RKO (cell line): ENCODE measurements at places on chromosomes 1 and 21.

DNA sequence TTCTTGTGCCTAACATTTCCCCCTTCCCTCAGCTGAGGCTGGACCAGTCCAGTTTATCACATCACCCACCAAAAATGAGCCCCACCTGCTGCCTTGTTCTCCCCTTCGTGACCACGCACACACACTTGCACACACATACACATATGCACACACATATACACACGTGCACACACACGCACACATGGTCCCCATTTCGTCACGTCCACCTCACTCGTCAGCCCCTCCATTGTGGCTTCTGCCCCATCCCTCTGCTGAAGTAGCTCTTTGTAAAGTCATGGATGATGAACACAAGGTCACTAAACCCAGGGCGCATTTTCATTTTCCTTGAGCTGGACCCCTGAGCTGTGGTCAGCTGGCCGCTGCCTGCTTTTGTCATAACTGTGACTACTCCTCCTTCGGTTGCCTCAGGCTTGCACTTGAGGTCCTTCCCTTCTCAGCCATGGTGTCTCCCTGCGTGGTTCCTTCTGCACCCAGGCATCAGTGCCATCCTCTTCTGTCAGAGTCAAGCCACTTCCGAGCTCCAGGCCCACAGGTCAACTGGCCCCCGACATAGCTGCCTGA, 93.8 kb downstream of the SYT2 start:
- no peak for DNase-seq

- no peak for DNase-seq
Observed at GRCh38 chr1:158942490-158942889, 11.1 kb downstream of the PYHIN1 start.

DNA sequence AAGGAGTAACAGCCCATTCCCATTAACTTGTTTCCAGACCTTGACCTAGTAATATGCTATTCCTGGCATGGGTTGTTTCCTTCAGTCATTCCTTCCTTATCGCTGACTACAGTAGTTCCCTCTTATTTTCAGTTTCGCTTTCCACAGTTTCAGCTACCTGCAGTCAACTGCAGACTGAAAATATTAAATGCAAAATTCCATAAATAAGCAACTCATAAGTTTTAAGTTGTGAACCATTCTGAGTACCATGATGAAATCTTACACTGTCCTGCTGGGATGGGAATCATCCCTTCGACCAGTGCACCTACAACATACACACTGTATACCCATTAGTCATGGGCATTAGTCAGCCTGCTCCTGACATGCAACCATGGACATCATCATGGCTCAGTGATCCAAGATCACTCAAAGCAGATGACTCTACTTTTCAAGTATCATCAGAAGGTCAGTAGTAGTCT, 66.7 kb downstream of the CCDC30 start:
- peak; percentile 93 for DNase-seq

DNA sequence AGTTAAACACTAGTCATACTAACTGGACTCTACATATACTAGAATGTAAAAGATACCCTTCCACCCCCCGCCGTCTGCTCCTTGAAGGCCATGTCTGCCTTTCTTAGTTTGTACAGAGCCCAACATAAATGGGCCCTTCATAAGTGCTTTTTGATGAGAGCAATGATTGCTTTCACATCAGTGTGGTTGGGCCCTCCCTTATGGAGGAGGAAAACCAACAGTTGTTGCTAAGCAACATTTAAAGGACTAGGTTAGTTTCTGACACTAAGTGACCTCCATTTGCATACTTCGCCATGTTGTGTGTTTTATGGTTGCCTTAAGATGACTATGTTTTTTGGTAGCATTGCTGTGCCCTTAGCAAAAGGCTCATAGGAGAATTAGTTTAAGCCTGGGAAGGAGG, 182.0 kb upstream of the SGIP1 start:
- no peak for DNase-seq

- no peak for DNase-seq
Observed at GRCh38 chr1:41213341-41213740, 28.8 kb downstream of the SCMH1 start.

GRCh38 chr1:179437171-179437570, 71.4 kb downstream of the AXDND1 start:
- DNase-seq = no peak

GRCh38 chr1:37482004-37482785, 7.8 kb downstream of the ZC3H12A start:
- DNase-seq = no peak

- no peak for DNase-seq
Observed at GRCh38 chr1:173342736-173343135, 134.4 kb upstream of the PRDX6 start.

DNA sequence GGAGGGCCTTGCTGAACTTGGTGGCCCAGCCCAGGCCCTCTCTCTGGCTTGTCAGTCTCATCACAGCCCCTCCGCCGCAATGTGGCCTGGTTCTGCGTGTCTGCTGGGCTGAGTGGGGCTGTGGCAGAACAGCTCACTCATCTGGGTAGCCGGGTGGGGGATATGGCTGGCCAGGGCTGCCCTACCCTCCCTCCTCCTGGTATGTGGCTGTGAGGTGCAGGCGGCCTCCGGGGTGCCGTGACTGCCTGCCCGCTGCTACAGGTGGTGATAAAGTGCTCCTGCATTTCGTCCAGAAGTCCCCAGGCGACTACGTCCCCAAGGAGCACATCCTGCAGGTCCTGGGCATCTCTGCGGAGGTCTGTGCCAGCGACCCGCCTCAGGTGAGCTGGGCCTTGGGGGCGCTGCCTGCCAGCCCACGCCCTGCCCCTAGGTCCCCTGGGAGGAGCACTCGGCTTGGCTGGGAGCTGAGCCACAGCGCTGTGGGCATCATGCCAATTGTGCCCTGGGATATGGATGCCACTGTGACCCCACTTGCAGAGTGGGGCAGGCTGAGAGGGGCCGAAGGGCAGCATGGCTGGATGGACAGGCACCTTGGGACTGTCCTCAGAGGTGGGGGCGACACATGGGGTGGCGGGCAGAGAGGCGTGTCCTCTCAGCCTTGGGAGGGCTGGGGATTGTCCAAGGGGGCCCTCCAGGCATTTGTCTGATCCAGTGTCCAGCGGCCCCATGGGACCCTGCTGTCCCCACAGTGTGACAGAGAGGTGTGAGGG, 2.3 kb downstream of the PRXL2B start:
- DNase-seq = no peak

DNA sequence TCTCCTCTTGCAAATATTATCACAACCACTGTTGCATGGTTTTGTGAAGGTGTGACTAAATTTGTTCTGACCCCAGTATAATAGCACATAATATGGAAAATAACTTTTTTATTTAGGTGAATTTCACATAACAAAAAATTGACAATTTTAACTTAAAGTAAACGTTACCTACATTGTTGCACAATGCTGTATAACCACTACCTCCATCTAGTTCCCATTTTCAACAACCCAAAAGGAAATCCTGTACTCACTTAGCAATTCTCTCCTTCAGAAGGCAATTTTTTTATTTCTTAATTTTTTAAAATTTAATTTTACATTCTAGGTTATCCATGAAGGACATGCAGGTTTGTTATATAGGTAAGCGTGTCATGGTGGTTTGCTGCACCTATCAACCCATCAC, 95.2 kb downstream of the KCNJ6 start:
- DNase-seq = no peak

GRCh38 chr1:157955857-157956256, 37.6 kb upstream of the KIRREL1 start:
- no peak for DNase-seq

DNA sequence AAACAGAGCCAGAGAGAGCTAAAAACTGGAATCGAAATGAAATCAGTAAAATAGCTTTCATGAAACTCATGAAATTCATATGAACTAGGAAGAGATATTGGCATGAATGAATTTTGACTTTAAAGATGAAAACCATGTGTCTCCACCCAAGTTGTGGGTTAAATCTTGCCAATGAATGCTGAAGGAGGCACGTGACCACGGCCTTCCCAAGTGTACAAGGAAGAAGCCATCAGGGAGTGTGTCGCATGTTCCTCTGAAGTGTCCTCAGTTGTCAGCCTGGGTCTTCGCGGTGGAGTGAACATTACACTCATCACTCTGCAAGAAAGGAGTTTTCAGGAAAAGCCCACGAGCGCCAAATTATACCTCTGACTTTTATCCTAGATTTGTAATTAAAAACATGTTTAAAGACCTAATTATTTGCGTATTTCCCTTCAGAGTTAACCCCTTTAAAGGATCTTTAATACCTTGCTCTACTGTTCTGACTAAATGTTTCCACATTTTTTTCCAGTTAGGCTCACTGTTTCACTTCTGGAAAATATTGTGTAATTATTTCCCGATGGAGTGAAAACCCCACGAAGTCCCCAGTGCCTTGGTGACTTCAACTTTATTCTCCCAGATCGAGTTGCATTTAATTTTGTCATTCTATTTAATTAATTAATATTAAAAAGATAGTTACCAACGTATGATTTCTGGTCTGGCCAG, 118.3 kb downstream of the DHRS3 start:
- no peak for DNase-seq

DNA sequence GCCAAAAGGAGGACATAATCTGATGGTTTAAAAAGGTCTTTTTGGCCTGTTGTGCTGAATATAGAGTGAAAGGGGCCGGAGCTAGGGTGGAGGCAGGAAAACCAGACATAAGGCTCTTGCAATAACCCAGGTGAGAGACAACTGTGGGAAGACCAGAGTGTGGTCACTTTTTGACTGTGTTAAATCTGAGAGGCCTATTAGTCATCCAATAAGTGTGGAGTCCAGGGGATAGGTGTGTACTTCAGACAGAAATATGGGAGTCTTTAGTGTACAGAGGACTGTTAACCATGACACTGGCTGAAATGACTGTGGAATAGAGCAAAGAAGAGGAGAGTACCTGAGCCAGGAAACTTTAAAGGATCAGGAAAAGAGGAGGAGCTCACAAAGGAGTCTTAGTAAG, 89.3 kb downstream of the VAV3 start:
- no peak for DNase-seq

DNA sequence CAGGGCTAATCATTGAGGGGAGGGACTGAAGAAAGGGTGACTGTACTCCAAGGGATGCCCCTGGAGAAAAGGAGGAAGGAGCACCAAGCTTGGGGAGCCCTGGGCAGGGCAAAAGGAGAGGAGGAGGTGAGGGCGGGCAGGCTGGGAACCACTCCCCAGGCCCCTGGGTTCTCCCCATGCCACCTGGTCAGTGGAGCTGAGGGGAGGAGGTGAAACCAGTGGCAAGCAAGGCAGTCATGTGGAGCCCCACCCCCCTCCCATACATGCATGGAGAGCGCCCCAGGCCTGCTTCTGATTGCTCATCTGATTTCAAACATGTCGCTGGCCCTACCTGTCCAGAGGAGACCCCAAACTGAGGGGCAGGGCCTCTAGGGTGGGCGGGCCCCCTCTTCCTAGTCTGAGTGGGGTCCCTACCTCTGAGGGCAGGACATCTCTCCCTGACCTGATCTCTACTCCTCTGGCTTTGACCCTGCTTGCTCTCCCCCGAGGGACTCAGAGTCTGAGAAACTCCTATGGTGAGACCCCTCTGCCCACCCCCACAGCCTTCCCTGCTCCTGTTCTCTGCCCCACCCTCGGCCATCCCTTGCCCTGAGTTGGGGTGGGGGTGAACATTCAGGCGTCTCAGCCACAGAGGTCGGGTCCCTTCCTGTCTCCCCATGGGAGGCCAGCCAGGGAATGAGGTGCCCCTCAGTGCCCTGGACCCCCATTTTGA, 18.6 kb downstream of the INSRR start:
- DNase-seq = no peak

DNA sequence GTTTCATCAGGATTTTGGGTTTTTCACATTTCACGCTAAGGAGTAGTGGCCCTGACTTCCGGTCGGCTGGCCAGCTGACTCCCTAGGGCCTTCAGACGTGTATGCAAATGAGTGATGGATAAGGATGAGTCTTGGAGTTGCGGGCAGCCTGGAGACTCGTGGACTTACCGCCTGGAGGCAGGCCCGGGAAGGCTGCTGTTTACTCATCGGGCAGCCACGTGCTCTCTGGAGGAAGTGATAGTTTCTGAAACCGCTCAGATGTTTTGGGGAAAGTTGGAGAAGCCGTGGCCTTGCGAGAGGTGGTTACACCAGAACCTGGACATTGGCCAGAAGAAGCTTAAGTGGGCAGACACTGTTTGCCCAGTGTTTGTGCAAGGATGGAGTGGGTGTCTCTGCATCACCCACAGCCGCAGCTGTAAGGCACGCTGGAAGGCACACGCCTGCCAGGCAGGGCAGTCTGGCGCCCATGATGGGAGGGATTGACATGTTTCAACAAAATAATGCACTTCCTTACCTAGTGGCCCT, 23.1 kb upstream of the TNFRSF1B start:
- DNase-seq = peak; percentile 98

DNA sequence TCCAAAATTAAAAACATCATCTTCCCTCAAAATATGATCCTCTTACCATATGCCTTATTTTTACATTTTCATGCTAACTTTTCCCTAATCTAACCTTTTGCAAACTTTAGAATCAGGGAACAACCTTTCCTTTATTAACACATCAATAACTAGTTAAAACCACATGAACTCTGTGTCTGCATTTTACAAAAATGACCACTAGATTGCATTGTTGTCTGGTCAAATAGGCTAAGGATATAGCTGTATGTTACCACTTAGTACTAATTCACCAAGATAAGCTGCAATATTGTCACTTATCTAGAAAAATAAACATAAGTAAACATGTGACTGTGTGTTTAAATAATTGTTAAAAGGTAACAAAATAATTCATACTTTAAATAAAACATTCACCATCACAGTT, 82.3 kb downstream of the DENND1B start:
- DNase-seq = peak; percentile 38

DNA sequence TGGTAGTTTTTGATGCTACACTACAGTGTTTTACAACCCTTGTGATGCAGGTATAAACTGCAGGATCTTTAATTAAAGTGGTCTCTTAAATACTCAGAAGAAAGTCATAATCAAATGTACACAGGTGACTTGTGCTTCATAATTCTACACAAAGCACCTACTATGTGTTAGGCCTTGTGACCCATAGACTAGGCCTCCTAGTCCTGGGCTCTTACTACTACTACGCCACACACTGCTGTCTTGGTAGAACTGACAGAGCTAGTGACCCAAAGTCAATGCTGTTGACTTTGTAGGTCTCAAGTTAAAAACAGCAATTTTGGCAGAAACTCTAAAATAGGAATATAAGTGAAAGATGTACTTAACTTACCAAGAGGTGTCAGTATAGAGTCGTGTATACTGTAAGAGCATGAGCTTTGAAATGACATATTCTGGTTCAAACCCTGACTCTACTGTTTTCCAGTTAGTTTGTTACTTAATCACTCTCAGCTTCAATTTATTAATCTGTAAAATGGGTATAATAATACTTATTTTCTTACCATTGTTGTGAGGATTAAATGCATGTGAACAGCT, 48.6 kb upstream of the LMO4 start:
- peak; percentile 66 for DNase-seq

DNA sequence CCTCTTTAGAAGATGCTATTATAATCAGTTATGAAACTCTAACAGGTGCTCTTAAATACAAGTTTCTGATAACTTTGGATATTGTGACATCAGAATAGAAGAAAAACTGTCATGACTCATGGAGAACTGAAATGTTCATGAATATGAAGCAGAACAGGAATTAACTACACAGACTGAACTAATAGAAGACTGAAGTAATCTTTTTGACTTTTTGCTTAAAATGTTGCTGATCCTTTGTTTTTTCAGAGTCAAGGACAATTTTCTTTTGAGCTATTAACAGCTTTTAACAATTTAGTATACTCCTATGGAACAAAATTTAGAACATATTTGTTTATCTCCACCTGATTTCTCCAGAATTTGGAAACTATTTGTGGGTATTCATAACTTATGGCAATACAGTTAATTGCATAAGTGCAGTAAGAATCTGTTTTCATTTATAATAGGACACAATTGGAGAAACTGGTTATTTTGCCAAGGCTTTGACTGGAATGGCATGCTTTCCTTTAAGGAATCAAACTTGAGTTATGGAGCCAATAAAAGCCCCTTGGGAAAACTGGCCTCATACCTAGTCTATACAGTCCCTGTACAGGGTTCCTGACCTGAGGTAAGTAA, 18.7 kb upstream of the PLA2G5 start:
- DNase-seq = no peak
